Transverse colon (tissue), 4 donors: ENCODE measurements at places on chromosomes 11 and 22.
A peak's percentile ranks its signal among the peaks of the same experiment; 100 is the strongest.

DNA sequence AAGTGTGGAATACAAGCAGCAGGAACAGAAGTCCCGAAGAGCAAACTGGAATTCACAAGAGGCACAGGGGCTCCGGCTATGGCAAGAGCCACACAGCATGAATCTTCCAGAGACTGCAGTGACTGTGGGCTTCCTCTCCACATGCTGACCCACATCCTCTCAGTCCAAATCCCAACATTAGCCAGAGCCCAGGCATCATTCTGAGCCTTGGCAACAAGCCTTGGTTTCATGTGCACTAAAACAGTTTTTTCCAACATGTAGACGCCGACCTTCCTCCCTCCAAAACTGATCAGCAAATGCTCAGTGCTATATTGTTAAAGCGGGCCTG is 91.7 kb upstream of the CSNK2A3 start:
- no peak for DNase-seq

DNA sequence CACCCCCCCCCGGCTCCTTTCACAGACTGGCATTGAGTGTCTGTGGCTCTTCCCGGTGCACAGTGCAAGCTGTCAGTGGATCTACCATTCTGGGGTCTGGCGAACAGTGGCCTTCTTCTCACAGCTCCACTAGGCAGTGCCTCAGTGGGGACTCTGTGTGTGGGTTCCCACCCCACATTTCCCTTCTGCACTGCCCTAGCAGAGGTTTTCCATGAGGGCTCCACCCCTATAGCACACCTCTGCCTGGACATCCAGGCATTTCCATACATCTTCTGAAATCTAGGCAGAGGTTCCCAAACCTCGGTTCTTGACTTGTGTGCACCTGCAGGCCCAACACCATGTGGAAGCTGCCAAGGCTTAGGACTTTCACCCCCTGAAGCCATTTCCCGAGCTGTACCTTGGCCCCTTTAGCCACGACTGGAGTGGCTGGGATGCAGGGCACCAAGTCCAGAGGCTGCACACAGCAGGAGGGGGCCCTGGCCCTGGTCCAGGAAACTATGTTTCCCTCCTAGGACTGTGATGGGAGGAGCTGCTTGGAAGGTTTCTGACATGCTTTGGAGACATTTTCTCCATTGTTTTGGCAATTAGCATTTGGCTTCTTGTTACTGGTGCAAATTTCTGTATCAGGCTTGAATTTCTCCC is 26.0 kb downstream of the BCL2L13 start:
- DNase-seq: no peak

- DNase-seq: no peak
These were observed 33.3 kb downstream of the RBFOX2 start for GRCh38 chr22:35995348-35995747.

DNA sequence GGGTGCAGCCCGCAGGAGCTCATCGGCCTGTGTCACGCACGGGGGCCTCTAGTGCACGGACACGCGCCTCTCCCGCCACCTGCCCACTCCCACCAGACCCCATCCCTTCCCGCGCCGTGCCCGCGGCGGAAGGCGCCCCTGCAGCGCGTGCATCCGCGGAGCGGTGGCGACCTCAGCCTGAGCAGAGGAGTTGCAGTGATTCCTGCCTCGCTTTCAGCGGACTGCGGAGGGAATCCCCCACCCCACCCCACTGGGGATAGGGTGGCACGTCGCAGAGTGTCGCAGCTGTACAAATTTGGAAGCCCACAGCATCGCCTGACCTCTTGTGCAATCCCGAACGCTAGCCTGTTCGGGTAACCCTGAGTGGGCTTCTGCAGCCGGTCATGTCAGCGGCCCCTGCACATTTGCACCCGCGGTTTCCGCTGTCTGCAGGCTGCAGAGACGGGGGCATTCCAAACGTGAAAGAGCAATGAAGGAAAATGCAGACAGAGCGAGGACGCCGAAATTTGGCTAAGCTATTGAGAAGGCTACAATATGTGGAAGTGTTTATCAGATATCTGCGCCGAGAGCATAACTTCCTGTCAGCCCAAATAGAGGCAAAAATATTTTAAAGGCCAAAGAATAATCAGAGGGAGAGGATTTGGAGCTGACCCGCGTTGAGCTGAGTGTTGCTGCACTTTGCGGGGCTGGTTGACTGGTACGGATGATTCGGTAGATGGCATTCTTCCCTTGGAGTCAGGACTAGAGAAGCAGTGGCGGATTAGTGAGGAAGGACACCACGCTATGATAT is 617 bp upstream of the ARHGAP20 start:
- DNase-seq: peak; percentile 10

GRCh38 chr11:29184939-29185890 is 831.6 kb downstream of the KCNA4 start:
- DNase-seq: no peak

DNA sequence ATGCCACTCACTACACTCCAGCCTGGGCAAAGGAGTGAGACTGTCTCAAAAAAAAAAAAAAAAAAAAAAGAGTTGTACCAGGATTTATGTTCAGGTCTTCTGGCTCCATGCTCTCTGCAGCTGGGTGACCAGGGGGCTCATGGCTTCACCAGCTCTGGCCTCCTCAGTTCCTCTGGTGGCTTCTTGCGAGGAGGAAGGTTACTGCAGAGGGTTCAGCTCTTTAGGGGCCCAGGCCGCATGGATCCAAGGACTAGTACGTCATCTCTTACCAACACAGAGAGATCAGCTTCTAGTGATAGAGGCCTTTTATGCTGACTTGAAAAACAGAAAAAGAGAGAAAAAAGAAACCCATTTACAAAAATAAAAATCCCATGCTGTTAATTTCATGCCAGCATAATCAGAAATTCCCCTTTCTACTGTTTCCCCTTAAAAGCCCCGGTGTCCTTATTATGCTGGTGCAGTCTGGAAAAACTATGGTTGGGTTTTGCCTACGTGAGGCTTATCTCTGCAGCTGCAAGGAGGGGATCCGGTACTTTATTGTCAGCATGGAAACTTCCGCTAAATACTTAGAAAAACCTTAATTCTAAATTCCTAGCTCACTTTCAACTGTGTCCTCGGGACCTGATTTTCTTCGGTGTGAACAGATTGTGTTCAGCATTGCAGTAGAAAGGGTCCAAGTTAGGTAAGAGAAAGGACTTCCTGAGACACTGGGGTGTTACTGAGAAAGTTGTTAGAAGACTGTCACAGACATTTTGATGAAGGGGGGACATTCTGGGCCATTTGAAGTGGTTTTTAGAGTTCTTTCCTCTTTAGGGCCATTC is 13.7 kb downstream of the ZBTB16 start:
- DNase-seq: no peak

DNA sequence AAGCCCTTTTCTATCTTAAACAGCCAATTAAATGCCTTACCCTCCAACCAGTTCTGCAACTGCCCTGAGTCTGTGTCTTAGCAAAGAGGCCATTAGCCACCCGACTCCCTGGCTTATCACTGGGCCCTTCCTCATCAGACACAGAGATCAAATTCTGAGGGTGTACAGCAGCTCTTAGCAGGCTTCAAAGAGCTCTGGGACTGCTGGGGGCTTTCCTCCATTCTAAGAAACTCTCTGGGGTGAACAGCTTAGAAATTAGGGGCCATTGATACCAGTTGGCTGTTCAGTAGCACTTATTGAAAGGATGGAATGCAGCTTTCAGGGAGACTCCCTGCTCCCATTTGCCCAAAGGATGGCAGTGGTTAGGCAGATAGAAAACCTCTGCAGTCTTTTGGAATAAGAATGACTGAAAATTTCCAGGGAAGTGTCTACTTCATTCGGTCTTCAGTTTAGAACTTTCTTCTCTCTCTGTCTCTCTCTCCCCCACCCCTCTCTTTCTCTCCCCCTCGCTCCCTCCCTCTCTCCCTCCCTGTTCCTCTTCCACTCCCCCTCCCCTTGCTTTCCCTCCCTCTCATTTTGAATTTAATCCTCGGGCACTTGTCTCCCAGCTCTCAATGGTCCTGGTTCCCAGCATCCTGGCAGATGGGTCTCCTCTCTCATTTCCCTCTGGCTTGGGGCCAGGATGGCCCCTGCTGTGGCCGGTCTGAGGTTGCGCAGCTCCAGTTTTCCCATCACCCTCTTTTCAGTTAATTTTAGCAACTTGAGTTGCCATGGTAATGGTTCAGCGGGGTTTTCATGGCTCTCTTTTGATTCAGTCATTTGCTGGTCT is 76.4 kb downstream of the COMMD9 start:
- DNase-seq: no peak

GRCh38 chr11:10518891-10519290 is 22.1 kb downstream of the RNF141 start:
- DNase-seq: no peak

DNA sequence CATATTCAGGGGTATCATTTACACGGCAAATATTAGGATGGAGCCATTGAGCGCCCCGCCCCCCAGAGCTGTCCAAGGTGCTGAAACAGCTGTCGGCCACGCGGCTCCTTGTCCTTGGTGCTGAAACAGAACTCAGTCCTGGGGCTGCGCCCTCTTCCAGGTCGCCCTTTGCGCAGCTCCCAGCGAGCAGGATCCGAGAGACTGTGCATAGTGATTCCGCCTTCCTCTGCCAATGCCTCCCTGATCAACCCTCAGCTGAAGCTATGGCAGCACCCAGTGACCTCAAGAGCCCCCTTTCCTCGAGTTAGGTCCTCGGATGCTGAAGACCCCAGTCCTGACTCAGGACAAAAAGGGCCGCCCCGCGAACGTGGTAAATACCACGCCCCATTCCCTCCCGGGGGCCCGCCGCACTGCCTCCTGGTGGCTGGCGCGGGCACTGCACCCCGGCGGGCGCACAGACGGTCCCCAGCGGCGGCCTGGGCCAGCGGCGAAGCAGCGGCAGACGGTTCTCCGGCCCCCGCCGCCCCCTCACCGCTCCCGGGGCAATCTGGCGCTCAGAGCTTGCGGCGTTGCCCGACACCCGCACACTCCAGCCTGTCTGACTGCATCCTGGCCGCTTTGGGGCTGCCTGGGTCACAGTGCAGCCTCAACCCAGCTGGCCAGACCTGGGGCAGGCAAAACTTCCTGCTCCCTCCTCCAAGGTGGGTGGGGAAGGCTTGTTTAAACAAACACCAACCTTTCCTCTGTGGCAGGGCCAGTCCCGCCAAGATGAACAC is 13.4 kb downstream of the SYT7 start:
- DNase-seq: peak; percentile 75

DNA sequence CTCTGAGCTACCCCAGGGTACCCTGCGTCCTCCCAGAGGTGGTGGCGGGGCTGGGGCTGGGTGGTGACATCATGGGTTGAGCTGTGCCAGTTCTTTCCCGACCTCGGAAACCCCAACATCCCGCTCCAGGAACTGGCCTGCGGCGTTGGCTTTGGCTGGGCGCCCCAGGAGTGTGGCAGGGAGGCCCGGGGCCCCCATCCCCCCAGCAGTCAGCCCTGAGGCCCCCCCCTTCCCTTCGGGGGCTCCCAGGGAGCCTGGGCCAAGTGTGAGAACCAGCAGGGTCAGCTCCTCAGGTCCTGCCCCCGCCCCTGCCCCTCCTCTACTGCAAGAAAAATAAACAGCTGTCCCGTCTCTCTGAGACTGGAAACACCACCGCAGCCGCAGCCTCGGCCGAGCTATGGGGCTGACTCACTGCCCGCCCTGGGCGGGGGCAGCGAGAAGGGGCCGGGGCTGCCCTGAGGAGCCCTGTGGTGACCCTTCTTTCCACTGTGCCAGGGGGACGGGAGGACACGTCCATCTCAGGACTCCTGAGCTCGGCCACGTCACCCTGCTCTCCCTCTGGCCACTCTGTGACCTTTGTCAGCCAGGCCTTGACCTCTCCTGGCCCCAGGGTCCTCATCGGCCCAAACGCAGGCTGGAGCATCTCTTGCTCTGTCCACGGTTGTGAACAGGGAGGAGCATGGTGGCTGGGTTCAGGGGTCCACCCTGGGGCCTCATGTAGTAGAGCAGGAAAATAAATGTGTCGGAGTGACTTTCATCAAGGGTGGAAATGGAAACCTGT is 73.4 kb downstream of the WNT7B start:
- no peak for DNase-seq

DNA sequence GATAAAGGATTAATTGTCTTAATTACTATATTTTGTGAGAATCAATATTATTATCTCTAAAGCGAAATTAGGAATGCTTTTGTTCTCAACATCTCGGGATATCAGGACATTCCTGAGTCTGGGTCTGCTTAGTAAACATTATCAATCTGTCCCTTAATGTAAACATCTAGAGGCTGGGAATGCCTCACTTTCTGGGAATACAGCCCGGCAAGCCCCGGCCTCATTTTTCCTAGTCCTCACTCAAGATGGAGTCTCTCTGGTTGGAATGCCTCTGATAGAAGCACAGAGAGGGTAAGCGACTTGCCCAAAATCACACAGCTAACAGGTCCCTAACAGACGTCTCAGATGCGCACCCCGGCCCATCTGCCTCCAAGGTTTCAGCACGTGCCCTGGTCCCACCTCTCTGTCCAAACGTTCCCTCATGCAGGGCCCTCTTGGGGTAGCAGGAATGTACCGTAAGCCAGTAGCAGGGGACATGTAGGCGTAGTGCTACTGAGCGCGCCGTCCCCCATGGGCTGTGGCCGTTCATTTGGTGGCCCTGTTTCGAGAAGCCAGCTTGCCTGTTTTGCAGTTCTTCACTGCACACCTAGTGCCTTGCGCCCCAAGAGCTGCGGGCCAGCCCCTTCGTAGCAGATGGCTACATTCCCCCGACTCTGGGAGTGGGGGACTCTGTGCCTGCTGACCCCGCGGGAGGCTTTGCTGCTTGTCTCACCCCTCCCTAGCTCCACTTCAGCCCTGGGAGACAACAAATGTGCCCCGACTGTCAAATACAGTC is 62.2 kb upstream of the FADD start:
- no peak for DNase-seq

DNA sequence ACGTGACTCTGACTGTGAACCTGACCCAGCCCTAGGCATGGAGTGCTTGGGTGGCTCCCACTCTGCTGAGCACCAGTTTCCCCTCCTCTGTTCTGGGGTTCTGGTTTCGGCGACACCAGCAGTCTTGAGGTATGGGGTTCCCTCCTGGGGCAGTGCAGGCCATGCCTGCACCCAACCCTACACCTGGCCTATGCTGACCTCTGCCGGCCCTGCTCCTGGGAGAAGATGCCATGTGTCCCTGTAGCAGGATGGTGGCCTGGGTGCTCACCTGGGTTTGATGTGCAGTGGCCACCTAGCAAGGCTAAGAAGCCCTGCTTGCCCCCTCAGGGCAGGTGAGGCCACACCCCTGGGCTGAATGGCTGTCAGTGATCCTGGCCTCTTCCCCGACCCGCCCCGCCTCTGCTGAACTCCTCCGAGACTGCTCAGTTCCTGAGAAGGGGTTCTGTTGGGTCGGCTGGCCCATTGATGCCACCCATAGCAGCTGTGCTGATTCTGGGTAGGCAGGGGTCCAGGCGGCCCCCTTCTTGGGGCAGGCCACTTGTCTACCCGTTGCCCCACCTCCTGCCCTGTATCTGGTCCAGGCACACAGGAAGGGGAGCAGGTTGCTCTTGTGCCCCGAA is 2.4 kb downstream of the ZDHHC8 start:
- no peak for DNase-seq
